ENCODE measurements at places on chromosomes 4 and X.

DNA sequence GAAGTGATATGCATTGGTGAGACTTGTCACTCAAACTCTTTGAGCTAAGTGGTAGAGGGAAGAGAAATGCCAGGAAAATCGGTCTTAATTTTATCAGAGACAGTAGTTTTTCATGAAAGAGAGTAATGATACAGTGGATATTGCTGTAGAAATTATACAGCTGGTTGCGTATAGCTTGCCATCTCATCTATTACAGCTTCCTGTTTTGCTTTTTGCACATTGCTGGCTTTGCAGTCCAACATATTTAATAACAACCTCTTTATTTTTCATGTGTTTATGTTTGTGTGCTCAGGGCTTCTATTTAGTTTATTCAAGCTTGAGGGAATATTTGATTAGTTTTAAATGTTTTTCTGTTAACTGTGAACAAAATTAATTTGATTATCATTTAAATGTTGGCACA, 11.5 kb downstream of the SMAD1 start:
- no peak for DNase-seq

DNA sequence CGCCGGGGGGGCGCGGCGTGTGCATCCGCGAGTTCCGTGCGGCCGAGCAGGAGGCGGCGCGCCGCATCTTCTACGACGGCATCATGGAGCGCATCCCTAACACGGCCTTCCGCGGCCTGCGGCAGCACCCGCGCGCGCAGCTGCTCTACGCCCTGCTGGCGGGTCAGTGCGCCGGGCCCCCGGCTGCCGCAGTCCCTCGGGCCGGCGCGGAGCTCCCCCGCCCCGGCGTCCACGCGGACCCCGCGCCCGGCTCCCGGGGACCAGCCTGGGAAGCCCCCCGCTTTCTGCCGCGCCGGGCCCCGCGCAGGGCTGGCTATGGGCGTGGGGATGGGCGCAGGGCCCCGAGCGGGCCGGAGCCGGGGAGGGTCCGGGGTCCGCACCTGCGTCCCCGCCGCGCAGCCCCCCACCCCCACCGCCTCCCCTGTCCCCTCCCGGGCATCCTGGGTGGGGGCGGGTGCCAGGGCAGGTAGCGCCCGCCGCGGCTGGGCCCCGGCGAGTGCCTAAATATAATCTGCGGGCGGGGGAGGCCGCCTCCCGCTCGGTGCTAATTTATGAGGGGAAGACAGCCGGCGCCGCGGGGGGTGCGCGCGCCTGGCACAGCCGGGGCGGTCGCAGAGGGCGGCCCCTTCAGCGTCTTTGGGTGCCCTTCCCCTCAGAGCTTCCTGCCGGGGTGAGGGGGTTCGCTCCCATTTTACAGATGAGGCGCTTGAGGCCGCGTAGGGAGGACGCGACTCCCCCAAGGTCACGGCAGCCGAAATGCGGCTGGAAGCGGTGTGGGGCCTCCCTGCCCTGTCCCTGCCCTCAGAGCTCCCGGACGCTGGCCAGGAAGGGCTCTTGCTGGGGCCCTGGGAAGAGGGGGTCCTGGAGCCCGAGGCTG, 837 bp downstream of the NAT8L start:
- no peak for DNase-seq

DNA sequence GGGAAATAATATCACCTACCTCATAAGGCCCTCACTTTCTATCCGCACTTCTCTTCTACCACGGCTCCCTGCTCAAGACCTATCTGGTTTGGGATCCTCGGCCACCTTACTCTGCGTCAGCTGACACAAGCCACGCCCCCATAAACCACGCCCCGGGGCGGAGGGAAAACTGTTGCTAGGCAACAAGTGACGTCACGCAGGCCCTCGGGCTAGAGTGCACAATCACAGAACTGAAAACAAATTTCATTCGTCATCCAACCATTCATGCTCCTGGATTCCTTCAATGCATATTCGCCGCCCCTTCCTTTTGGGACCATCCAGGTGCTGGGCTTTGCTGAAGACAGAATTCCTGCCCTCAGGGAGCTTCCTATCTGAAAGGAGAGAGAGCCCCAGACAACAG, 66.3 kb downstream of the SMC1A start:
- no peak for DNase-seq

GRCh38 chrX:3280706-3281105, 65.7 kb downstream of the MXRA5 start:
- DNase-seq = no peak

- no peak for DNase-seq
Observed at GRCh38 chrX:68822641-68823410, 6.0 kb upstream of the EFNB1 start.

DNA sequence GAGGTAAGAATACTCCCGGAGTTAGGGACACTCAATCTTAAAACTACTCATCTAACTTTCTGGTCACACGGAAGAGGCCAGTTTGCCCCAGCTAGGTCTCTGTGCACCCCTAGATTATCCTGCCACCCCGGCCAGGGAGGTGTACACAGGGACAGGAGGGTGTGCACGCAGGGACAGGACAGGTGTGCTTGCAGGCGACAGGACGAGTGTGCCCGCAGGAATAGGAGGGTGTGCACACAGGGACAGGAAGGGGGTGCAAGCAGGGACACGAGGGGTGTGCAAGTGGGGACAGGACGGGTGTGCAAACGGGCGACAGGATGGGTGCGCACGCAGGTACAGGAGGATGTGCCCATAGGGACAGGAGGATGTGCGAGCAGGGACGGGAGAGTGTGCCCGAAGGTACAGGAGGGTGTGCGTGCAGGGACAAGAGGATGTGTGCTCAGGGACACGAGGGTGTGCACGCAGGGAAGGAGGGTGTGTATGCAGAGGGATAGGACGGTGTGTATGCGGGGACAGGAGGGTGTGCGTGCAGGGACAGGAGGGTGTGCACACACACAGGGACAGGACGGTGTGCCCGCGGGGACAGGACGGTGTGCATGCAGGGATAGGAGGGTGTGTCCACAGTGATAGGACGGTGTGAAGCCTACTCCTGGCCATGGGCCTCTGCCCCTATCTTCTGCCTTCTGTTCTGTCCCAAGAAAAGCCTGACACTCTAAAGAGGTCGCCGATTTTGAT, 4.1 kb downstream of the TMEM271 start:
- no peak for DNase-seq

DNA sequence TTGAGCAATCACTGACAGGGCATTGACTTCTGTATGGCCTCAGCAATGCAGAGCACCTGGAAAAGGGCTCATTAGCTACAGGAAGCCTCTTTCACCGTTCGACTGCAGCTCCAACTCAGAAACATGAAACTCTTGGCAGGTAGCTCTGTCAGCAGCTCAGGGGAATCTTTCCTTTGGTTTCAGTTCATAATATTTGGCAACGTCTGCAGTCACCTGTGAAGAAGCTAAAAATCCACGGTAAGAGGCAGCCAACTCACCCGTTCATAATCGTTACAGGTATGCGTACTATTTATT, 354.9 kb downstream of the CAMK2D start:
- DNase-seq = no peak

DNA sequence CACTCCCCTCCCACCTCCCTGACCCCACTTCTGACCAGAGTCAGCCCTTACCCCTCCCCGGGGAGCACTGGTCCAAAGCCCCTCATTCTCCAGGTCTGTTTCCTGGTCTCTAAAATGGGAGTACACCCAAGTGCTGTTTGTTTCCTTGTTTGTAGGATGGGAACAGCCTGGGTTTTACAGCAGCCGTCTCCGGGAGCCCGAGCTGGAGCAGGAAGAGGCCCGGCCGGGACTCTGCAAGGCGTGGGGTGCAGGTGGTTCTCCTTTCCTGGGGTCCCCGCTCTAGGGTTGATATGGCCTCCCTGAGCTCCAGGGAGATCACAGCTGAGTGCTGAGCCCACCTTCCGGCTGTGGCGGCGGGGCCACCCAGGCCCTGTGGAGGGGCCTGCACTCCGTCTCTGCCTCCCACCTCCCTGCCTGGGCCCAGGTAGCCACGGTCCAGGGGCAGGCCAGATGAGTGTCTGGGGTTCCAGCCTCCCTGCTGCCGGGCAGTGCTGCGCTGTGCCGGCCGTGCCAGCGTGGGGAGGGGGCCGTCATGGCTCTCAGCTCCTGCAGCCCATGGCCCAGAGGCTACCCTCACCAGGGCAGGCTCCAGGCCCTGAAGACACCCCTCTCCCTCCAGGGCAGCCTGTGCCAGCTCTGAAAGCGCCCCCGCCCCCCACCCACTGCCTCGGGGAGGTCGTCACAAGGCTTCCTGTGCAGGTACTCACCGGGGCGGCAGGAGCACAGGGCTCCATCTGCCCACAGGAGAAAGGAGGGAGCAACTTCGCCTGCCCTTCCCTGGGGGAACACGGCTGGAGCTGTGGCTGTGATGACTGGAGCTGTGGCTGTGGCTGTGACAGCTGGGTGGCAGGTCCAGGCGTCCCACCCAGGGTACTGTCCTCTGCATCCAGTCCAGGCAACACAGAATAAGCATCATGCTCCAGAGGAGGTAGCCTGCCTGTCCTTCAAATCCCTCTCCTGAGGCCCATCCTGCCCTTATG, 98.8 kb downstream of the ADRA2C start:
- no peak for DNase-seq

- no peak for DNase-seq
Observed at GRCh38 chr4:149121023-149121404, 678.8 kb upstream of the NR3C2 start.

GRCh38 chrX:72382202-72382595, 76.5 kb upstream of the CITED1 start:
- no peak for DNase-seq

DNA sequence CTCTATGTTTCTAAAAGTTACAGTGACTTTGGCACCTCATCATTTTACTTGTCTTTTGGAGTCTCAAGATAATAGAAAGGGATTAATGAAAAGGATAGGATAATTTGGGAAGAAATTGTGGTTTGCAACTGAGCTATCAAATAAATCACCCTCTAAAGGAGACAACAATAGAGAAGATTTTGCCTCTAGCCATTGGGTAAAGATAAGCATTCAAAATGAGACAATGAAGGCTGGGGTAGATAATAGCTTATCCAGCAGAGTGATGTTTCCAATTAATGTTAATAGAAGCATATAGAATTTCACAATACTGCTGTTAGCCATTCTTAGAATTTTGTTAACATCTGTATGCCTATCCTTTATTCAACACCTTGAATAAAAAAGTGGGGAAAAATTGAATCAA, 1177.6 kb downstream of the ADGRL3 start:
- DNase-seq = no peak

GRCh38 chrX:1462596-1463251, 10.0 kb upstream of the ASMTL start:
- no peak for DNase-seq

- no peak for DNase-seq
Observed at GRCh38 chrX:138982365-138982764, 270.8 kb upstream of the FGF13 start.

DNA sequence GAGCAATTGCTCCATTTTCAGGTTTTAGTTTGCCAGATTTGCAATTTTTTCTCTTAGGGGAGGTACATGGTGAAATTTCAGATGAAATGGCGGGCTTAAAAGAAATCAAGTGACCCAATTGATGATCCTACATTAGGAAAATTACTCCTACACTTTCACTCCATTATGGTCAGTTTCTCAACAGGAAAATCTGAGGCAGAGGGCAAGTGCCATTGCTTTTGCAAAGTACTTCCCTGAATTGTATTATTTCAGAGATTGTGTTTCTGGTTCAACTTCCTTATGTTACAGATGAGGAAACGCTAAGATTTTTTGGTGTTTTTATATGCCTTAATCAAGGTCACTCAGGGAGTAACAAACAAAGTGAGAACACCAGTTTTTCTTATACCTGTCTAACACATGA, 302.2 kb downstream of the ARAP2 start:
- DNase-seq = no peak

GRCh38 chr4:20095805-20096541, 155.7 kb upstream of the SLIT2 start:
- DNase-seq = no peak

DNA sequence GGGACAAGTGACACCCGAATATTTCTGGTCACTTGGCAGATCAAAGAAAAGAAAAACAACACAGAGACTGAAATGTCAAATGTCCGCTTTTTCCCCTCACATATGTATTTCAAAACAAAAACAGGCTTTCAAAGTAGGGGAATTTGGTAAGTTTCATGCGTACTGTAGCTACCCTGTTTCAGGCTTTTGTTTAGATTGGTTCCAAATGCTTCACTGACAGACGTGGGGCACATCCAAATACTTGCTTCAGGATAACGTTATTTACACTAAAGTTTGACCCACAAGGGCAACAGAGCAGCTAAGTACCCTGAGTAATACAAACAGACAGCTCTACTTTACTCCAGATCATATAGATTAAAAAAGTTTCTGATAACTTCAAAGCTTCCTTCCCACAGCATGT, 804.5 kb upstream of the POU3F4 start:
- no peak for DNase-seq

DNA sequence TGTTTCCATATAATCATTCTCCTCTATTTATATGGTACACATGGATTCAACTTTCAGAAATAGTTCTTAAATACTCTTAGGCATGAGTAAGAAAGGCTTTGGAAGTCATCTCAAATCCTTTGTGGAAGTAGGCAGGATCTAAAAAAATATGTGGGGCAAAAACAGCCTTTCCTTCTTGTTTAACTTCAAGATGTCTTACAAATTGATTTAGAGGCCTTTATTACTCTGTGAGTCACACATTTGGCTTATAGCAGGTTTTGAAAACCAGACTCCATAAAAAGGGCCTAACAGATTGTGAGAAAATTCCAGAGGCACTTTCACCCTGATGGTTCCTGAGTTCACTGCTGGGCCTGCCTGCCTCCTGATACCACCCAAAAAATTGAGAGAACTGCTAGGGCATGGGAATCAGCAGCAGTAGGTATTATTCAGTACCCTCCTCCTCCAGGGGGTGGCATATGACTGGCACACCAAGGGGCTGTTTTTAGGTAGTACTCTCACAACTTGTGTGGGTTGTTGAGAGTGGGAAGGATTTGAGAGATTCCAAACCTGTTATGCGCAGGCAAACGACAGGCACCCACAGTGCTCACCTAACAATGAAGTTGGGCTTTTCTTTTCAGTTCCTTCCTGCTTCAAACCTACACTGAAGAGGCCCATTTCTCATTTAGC, 162.7 kb upstream of the MBNL3 start:
- no peak for DNase-seq

GRCh38 chr4:182139491-182139890, 103.7 kb upstream of the TENM3 start:
- no peak for DNase-seq

DNA sequence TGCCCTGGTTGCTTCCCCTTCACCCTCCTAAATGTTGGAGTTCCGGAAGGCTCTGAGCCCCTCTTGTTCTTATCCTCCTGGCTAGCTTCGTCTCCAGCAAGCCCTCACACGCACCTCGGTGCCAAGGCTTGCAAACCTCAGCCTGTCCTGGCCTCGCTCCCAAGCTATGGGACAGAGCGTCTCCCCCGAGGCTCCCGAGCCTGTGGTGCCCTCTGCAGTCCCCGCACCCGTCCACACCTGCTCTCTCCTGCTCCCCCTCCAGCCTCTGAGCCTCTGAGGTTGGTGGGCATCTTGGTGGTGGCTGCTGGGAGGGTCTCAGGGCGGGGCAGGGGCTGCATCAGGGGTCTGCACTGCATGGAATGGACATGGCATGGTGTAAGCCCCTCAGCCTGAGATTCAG, 63.2 kb downstream of the TRMT44 start:
- no peak for DNase-seq

GRCh38 chrX:49767236-49767635, 61.9 kb upstream of the PAGE4 start:
- no peak for DNase-seq
